Activated T-cell treated with anti-CD3 and anti-CD28 coated beads for 48 hours (primary cell): ENCODE measurements at places on chromosomes 13 and 19.

- no peak for DNase-seq
Measured at GRCh38 chr19:50565984-50566903, 2.0 kb downstream of the LRRC4B start.

DNA sequence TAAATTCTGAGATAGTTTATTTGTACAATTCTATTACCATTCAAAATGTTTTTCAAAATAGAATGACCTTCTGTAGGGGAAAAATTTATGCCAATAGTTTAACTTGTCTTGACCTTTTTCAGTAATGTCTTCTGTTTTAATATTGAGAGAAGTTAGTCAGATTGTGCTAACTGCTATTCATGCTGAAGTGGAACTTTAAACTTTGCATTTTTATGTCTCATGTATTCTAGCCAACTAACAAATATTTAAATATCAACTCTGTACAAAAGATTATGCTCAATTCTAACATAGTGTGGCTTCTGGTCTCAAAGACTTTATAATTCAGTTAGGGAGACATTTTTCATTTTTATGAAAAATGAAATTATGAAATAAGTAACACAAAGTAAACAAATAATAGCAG is 94.2 kb downstream of the WDFY2 start:
- DNase-seq: no peak

DNA sequence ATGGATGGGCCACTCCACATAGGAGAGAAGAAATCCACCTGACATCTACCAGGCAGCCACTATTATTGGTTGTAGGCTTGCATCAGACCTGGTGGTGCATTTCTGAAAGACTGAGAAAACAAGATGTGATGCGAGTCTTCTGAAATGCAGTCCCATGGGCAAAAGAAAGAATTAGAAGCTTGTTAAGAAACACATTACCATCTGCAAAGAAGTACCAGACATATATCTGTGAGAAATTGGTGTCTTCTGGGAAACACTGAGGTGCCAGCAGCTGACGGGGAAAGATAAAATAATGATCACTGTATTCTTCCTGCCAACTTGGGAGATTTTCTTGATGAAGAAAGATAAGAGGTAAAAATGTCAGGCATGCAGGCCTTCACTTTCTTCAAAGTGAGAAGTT is 14.4 kb downstream of the AMER2 start:
- no peak for DNase-seq

GRCh38 chr19:51375504-51376221 is 3.2 kb upstream of the NKG7 start:
- DNase-seq: no peak

GRCh38 chr19:44113784-44114390 is 688 bp downstream of the ZNF225 start:
- DNase-seq: no peak

- no peak for DNase-seq
Measured at GRCh38 chr13:114122591-114123211, 9.7 kb downstream of the RASA3 start.

DNA sequence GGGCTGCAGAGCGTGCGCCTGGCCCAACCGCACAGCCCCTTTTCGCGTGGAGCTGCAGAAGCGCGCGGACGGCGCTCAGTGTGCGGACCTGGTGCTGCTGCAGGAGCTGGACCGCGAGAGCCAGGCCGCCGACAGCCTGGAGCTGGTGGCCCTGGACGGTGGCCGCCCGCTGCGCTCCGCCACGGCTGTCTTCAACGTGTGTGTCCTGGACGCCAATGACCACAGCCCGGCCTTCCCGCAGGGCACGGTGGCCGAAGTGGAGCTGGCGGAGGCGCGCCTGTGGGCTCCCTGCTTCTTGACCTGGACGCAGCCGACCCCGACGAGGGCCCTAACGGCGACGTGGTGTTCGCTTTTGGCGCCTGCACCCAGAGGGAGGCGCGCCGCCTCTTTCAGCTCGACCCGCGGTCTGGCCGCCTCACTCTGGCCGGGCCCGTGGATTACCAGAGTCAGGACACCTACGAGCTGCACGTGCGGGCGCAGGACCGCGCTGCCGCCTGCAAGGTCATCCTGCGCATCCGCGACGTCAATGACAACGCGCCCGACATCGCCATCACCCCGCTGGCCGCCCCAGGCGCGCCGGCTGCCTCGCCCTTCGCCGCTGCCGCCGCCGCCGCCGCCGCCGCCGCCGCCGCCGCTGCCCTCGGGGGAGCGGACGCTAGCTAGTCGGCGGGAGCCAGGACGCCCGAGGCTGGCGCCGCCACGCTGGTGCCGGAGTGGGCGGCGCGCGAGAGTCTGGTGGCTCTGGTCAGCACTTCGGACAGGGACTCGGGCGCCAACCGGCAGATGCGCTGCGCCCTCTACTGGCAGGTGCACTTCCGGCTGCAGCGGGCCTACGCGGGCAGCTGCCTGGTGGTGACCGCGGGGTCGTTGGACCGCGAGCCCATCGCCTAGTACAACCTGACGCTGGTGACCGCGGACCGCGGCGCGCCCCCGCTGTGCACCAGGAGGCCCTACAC is 172.2 kb downstream of the OLFM4 start:
- DNase-seq: peak; percentile 10

DNA sequence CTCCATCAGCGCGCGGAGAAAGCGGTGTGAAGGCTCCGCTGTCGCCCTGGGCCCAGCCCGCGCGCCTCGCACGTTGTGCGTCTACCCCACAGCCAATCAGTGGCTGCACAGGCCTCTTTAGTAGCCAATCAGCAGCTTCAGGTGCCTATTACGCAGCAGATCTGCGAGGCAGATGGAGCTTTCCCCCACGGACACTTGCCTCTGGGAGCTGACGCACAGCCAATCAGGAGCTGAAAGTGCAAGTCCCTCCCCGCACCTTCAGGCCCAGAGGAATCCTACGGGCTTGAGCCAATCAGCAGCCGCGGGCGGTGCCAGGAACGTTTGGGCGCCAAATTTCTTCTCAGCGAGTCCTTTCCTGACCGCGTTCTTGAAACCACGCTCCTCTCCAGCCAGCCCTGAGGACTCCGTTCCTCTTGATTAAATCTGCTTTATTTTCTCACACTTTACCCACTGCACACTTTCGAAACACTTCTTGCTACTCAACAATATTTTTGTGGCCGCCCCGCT is 39.9 kb downstream of the SIGLEC7 start:
- DNase-seq: peak; percentile 24

GRCh38 chr19:9566729-9567128 is 17.6 kb downstream of the ZNF121 start:
- no peak for DNase-seq

GRCh38 chr19:53101518-53101917 is 1.7 kb downstream of the ZNF160 start:
- DNase-seq: no peak

GRCh38 chr19:53091413-53092254 is 11.6 kb downstream of the ZNF160 start:
- no peak for DNase-seq

DNA sequence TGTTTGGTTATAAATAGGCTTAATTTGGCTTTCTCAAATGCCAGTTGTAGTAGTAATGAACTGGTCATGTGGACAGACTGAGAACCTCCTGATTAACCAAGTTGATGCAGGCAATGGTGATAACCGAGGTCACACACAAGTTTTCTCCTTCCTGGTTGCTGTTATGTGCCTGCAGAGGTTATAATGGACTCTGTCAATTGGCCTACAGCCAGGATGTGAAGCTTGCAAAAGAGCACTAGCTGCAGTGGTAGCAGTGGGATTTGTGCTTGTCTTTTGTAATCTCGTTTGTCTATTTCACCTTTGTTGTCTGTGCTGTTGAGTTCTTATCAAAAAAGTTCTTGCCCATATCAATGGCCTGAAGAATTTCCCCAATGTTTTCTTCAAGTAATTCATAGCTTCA is 20.6 kb downstream of the OR10H3 start:
- no peak for DNase-seq

GRCh38 chr19:6694147-6694815 is 24.3 kb upstream of the TNFSF14 start:
- DNase-seq: no peak

- DNase-seq: no peak
Measured at GRCh38 chr19:35105411-35106290, 10.0 kb upstream of the FXYD3 start.

DNA sequence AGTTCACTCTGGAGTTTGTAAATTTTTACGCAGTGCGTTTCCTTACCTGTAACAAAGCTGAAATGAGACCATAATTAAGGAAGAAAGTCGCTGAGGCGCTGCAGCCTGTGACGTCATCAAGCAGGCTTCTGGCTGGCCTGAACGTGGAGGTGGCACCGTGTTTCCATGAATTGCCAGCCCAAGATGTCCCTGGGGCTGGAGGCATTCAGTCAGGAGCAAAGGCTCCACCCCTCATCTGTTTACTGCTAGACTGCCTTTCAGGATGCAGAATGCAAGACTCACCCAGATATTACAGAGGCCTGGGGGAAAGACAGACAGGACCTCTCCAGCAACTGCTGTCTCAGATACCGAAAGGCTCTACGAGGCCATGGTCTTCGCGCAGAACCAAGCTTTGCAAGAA is 424.6 kb downstream of the TSHZ3 start:
- no peak for DNase-seq

DNA sequence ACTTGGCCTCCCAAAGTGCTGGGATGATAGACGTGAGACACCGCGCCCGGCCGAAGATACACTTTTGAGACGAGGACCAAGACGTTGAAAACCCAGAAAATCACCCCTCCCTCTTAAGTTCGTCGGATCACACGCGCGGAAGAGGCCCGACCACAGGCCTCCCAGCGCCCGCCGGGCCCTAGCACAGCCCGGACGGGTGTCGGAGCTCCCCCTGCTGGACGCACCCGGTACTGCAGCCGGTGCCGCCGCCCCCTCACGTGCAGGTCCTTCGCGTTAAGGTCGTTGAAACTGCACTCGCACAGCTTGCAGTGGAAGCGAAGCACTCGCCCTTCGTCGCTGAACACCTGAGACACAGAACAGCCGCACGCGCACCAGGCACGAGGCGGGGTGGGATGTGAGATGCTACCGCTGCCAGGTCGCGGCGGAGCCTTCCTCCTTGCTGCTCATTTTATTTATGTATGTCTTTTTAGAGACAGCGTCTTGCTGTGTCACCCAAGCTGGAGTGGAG is 35.7 kb upstream of the MATK start:
- peak; percentile 89 for DNase-seq

DNA sequence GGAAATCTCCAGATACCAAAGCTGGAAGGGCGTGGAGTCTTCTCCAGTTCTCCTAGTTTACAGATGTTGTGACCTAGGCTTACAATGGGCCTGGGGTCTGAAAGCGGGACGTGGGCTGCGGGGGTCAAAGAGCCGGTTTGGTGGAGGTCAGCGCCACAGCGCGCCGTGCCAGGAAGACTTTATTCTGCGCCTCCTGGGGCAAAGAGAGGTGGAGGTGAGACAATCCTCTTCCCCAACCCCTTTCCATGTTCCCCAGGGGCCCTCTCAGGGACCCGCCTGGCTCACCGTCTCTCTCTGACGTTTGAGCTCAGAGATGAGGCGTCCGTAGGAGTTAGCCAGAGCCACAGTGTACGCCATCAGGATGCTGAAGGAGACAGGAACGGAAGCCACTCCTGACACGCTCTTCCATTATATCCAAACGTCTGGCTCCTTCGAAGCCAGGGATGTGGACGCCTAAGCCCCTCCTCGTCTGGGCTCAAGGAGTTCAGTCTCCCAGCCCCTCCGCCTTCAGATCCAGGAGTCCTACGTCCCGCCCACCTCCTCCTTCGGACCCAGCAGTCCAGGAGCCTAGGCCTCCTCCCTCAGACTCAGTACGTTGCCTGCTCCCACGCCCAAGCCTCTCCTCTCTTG is 776 bp upstream of the LENG1 start:
- no peak for DNase-seq

GRCh38 chr19:49651820-49652550 is 10.0 kb downstream of the SCAF1 start:
- DNase-seq: no peak

DNA sequence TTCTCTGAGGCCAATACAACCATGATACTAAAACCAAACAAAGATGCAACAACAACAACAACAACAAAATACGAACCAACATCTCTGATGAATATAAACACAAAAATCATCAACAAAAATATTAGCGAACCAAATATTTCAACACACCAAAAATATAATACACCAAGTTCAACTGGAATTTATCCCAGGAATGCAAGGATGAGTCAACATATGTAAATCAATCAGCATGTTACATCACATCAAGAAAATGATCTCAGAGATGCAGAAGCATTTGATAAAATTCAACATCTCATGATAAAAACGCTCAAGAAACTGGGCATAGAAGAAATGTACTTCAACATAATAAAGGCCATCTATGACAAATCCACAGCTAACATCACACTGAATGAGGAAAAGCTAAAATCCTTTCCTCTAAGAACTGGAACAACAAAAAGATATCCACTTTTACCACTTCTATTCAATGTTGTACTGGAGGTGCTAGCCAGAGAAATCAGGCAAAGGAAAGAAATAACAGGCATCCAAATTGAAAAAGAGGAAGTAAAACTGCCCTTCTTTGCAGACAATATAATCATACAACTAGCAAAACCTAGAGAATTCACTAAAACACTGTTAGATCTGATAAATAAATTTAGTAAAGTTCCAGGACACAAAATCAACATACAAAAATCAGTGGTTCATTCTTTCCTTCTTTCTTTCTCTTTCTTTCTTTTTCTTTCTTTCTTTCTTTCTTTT is 2448.7 kb upstream of the PCDH20 start:
- no peak for DNase-seq

GRCh38 chr13:53512635-53513034 is 484.0 kb downstream of the OLFM4 start:
- no peak for DNase-seq

DNA sequence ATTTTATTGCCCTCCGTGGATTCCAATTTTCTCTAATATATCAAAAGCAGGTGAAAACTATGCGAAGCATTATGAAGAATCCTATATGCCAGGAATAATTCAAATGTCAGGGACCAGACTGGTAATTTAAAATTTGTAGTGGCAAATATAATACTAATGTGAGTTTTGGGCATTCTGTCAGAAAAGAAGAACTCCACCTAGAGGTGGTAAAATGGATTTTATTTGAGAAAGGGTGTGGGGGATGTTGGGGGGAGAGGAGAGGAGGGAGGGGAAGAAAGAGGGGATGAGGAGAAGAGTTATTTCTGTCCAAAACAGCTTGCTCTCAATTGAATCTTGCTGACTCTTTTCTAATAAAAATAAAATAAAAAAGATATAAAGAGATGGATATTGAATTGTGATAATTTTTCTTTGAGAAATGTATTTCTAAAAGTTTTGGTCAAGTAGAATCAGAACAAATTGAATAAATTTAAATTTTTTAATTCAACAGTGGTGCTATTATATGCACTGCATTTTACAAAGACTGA is 929.3 kb upstream of the SLITRK5 start:
- no peak for DNase-seq

- no peak for DNase-seq
Measured at GRCh38 chr19:18620902-18621301, 8.2 kb downstream of the TMEM59L start.

GRCh38 chr19:31626941-31627340 is 277.7 kb upstream of the TSHZ3 start:
- no peak for DNase-seq
